ENCODE measurements at places on chromosomes 12 and 14.

GRCh38 chr12:127273626-127274025 lies 993.3 kb upstream of the TMEM132C start:
- H3K36me3 ChIP-seq, result no peaks in the 10 kb centered on the region
- ATAC-seq, result no peak
- no peak overlapping the region for H3K27ac ChIP-seq
- H3K4me3 ChIP-seq, result no peak overlapping the region

DNA sequence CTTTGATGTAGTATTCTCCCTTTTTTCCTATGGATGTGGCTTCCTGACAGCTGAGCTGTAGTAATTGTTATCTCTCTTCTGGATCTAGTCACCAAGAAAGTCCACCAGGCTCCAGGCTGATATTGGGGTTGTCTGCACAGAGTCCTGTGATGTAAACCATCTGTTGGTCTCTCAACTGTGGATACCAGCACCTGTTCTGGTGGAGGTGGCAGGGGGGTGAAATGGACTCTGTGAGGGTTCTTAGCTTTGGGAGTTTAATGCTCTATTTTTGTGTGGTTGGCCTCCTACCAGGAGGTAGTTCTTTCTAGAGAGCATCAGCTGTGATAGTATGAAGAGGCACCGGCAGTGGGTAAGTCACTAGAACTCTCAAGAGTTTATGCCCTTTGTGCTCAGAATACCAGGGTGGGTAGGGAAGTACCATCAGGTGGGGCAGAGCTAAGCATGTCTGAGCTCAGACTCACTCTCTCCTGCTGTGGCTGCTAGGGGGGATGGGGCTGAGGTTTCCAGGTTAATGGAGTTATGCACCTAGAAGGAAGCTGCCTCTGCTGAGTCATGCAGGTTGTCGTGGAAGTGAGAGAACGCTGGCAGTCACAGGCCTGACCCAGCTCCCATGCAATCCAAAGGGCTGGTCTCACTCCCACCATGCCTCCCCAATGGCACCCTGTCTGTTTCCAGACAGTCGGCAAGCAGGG lies 3.0 kb upstream of the TAS2R14 start:
- no peak overlapping the region for H3K4me3 ChIP-seq
- no peaks in the 10 kb centered on the region for H3K27me3 ChIP-seq
- H3K36me3 ChIP-seq, result no peaks in the 10 kb centered on the region
- H3K4me1 ChIP-seq, result no peaks in the 10 kb centered on the region
- no peak for ATAC-seq
- no peak overlapping the region for H3K27ac ChIP-seq

GRCh38 chr12:13961971-13962370 lies 19.4 kb downstream of the GRIN2B start:
- H3K36me3 ChIP-seq, result no peaks in the 10 kb centered on the region
- ATAC-seq, result no peak
- H3K27me3 ChIP-seq, result peaks cover 11% of the 10 kb centered on the region
- no peaks in the 10 kb centered on the region for H3K4me1 ChIP-seq

- H3K27me3 ChIP-seq, result peaks cover 42% of the 10 kb centered on the region
- no peak for ATAC-seq
- H3K4me1 ChIP-seq, result no peaks in the 10 kb centered on the region
- no peaks in the 10 kb centered on the region for H3K36me3 ChIP-seq
- no peak overlapping the region for H3K27ac ChIP-seq
Measured at GRCh38 chr12:52662093-52662917, 10.3 kb upstream of the KRT2 start.

DNA sequence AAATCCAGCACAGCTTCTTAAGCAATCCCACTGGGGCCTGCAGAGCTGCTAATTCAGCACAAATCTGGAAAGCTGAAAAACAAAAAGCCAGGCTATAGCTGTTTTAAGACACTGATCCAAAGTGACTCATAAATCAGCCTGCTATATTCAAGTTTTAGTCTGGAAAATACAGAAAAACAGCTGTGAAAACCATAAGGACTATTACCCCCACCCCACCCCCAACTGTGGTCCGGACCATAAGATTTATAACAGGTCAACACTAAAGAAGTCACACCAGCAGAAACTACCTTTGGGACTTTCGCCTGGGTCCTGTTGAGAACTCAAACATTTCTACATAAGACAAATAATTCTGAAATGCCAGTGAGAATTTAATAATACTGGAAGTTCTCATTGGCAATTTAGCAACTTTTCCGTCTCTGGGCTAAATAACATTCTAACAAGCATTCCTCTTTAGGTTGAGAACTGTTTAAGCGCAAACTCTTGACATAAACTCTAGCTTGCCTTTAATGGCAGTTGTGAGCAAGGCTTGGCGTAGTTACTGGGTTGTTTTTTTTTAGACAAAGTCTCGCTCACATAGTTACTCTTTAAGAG lies 3.3 kb downstream of the LRIG3 start:
- H3K4me3 ChIP-seq, result peak overlapping the region; percentile 81
- peak overlapping the region; percentile 99 for H3K27ac ChIP-seq
- no peak for ATAC-seq
- H3K27me3 ChIP-seq, result no peaks in the 10 kb centered on the region

- H3K36me3 ChIP-seq, result no peaks in the 10 kb centered on the region
- no peaks in the 10 kb centered on the region for H3K27me3 ChIP-seq
- H3K4me1 ChIP-seq, result no peaks in the 10 kb centered on the region
- no peak overlapping the region for H3K27ac ChIP-seq
- peak; percentile 82 for ATAC-seq
- H3K4me3 ChIP-seq, result no peak overlapping the region
Measured at GRCh38 chr12:27861428-27862167, 81.6 kb upstream of the MANSC4 start.

DNA sequence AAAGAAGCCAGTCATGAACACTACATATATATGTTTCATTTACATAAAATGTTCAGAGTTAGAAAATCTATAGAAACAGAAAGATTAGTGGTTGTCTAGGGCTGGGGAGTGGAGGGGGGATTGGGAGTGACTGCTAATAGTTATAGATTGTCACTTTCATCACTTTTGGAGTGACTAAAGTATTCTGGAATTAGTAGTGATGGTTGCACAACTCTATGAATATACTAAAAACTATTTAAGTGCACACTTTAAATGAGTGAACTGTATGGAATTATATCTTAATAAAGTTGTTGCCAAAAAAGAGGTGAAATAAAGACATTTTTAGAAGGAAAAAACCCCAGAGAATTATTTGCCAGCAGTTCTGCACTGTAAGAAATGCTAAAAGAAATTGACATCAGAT lies 9.5 kb downstream of the CATSPERB start:
- no peak for ATAC-seq
- no peak overlapping the region for H3K27ac ChIP-seq
- H3K4me3 ChIP-seq, result no peak overlapping the region
- no peaks in the 10 kb centered on the region for H3K27me3 ChIP-seq
- H3K4me1 ChIP-seq, result no peaks in the 10 kb centered on the region

DNA sequence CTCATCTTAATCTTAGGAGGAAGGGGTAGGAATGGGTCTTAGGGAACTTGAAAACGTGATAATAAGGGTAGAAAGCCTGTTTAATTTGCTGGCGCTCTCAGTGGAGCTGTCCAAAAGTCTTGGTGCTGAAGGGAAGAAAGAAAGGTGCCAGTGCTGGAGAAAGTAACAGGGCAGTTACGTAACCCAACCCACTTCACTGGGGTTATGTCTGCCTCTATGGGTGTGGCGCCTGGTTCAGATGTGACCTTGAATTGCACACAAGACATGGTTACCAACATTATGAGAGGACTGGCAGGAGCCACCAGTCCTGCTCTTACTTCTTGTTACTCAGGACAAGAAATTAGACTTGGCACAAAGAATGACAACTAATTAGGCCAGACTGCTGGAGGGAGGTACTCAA lies 18.6 kb upstream of the GPATCH2L start:
- H3K27ac ChIP-seq, result no peak overlapping the region
- H3K4me1 ChIP-seq, result peaks cover under 1% of the 10 kb centered on the region
- H3K36me3 ChIP-seq, result no peaks in the 10 kb centered on the region
- H3K27me3 ChIP-seq, result peaks cover 81% of the 10 kb centered on the region
- no peak for ATAC-seq

- no peaks in the 10 kb centered on the region for H3K4me1 ChIP-seq
- no peak for ATAC-seq
- no peaks in the 10 kb centered on the region for H3K27me3 ChIP-seq
- no peak overlapping the region for H3K27ac ChIP-seq
Measured at GRCh38 chr12:41514021-41514777, 326.1 kb downstream of the PDZRN4 start.
